Liver (tissue), 10 donors: ENCODE measurements at places on chromosomes 3 and 15. TPM values are rescaled to one million over a fixed set of nuclear protein-coding genes. Genes with fewer than 3 reads are reported as not detected.

MKRN3 gene
- total RNA-seq = not detected

GRCh38 chr3:124850212-124850611 is 37.0 kb downstream of the ITGB5 start:
- DNase-seq = no peak

MCF2L2 gene
- total RNA-seq = 0.17 TPM

GRCh38 chr3:191100516-191100915 is 98.5 kb upstream of the OSTN start:
- no peak for DNase-seq

TRPM1 gene
- total RNA-seq = not detected
